ENCODE measurements at places on chromosomes 16 and 17.

DNA sequence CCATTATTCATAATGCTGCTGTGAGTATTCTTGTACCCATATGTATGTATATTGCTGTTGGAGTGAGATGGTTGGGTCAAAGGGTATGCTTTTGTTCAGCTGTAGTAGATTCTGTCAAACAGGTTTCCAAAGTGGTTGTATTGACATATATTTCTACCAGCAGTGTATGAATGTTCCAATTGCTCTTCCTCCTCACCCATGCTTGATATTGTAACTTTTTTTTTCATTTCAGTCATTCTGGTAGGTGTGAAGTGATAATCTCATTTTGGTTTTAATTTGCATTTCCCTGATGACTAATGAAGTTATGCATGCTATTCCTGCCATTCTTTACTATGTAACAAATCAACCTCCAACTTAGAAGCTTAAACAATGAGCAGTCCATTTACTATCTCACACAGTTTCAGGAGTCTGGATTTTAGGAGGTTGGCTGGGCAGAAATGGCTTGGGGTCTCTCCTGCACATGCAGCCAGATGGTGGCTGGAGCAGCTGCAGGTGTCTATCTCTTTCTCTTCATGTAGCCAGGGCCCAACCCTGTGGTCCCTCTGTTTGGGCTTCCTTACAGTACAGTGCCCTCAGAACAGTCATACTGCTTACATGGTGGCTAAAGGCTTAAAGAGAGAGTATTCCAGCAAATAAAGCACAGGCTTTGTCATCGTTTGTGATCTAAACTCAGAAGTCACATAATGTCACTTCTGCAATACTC lies 21.2 kb downstream of the ERAL1 start:
- DNase-seq: no peak

DNA sequence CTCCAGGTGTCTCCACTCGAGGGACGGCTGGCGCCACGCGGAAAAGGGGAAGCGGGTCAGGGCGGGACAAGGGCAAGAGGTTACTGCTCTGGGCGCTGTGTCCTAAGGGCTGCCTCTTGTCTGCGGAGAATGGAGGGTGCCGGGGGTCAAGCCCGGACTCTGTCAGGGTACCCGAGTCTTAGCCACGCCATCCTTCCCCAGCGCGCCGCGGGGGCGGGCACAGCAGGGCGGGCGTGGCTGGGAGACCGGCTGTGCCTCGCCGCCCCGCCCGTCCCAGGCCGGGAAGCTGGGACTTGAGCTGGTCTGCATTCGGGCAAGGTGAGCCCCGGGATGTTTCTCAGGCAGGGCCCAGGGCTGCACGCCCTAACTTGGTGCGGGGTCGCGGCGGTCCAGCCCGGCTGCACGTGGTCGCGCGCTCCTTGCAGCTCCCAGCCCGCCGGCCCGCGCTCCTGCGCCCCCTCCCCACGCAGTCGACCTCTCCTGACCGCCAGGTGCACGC lies 6.2 kb upstream of the ACTG1 start:
- no peak for DNase-seq

DNA sequence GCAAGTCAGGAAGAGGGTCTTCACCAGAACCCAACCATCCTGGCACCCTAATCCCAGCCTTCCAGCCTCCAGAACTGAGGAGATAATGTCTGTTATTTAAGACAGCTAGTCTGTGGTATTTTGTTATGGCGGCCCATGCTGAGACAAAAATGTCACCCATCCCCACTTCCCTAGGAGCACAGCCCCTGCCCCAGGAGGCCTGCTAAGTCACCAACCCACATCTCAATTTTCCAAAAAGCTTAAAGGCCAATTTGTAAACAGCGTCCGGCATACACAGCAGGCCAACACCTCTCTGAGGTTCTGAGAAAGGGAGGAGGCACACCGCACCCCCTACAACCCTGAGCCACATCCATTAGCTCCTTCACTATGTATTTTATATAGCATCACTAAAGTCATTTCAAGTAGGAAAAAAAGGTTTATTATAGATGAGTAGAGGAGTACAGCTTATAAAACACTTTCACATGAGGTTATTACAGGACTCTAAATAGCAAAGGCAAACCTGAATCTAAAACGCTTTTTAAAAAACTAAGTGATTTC lies 6.9 kb downstream of the TMEM170A start:
- no peak for DNase-seq

GRCh38 chr16:10617662-10618420 lies 37.4 kb upstream of the EMP2 start:
- DNase-seq: no peak

GRCh38 chr17:41864498-41864835 lies 756 bp downstream of the KLHL11 start:
- DNase-seq: no peak

DNA sequence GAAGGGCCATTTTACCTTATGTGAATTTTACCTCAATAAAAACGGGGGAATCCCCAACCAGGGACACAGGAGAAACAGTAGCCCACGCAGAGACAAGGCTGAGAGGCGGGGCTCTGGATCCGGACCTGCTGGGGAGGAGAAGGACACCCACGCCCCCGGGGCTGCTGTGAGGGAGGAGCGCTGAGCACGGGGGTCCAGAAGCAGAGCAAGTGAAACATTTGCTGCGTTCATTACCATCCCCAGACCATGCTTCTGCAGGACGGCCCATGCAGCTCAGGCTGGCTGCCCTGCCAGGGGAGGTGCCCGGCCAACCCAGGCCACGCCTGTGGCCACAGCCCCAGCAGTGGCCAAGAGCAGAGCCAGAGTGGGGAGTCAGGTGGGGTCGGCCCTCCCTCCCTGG lies 50.0 kb downstream of the KCNJ18 start:
- DNase-seq: no peak

GRCh38 chr16:86151239-86151851 lies 252.4 kb downstream of the IRF8 start:
- DNase-seq: no peak

GRCh38 chr17:82443465-82444283 lies 6.9 kb downstream of the CYBC1 start:
- no peak for DNase-seq

DNA sequence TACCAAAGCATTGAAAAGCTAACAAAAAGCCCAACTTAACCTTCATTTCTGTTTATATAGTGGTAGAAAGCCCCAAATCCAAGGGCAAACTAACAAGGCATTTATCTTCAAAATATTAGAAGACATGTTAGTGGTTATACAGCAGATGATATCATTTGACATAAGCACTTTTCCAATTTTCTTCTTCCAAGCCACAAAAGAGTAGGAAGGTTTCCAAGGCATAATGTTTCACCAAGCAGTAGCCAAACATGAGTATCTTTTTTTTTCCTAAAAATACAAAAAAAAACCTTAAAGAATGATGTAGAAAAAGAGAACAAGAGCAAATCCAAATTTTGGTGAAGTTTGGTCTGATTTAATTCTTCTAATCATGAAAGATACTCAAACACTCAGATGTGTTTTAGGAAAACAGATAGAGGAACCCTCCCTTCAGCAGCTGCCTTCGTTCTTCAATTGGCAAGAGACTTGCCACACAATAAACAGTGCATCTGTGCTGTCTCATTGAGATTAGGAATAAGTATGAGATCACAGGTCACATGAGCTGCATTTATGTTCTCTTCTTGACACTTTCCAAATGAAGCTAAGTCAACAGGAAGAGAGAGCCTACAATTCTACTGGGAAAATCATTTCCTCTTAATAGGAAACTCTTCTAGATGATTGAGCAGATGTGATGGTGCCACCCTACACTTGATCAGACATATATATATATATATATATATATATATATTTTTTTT lies 106.7 kb downstream of the TTC19 start:
- peak; percentile 35 for DNase-seq

GRCh38 chr16:31093132-31093703 lies 1.4 kb downstream of the VKORC1 start:
- no peak for DNase-seq

GRCh38 chr17:12547831-12548230 lies 117.9 kb upstream of the MYOCD start:
- DNase-seq: no peak

DNA sequence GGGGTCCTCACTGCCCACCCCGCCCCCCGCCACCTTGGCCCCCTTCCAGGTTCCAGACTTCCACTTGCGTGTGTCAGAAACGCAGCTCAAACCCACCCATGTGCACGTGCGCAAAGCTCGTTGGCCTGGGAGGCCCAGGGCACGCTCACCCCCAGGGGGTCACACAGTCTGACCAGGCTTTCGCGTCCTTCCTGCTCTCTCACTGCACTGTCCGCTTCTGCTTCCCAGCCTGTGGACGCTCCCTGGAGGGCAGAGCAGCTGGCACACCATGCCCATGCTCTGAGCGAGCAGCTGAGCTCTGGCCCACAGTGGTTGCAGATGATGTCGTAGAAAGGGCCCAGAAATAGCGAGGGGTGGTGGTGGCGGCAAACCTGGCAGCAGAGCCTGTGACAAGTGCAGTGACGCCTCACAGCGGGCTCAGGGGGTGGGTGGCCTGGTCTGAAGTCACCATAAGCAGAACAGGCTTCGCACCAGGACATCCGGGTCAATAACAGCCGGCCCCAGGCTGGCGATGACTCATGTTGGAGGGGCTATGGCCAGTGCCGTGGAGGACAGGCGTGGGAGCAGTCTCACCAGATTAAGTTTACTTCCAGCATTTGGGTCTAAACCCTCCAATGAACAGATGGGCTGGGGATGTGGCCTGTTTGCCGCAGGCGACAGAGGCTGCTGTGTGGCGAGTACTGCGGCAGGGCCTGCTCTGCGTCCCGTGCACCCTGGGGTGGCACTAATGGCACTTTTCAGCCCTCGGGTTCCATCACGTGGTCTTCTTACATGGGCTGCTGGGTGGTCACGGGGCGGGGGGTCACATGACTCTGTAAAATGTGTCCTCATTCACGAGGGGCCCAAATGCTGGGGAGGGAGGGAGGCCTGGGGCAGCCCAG lies 49.0 kb downstream of the NT5M start:
- no peak for DNase-seq

DNA sequence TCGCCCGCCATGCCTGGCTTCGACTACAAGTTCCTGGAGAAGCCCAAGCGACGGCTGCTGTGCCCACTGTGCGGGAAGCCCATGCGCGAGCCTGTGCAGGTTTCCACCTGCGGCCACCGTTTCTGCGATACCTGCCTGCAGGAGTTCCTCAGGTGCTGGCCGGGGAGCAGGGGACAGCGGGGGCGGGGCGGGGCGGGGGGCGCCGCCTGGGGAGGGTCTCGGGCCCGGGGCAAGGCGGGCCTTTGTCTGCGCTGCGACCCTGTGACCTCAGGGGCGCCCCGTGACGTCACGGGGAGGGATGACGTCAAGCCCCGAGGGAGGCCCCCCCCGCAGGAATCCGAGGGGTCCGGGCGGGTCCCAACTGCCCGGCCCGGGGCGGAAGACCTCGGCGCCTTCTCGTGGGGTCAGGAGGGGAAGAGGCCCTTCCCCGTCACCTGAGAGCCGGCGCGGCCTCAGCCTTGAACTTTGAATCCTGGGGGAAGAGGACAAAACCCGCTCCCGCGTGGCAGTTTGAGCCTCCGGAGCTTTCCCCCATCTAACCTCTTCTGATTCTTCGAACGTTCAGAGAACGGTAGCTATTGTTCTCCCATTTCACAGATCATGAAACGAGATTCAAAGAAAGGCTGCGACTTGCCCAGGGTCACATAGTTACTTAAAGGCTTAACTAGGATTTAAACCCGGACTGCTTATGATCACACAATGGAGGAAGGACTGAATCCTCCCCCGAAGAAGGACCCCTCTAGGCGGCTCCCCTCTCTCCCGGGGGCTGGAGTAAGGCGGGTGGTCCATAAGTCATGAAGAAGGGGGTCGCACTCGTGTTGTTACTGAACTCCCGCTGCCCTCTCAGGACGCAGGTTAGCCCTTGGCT lies 527 bp downstream of the TRAF4 start:
- peak; percentile 53 for DNase-seq

DNA sequence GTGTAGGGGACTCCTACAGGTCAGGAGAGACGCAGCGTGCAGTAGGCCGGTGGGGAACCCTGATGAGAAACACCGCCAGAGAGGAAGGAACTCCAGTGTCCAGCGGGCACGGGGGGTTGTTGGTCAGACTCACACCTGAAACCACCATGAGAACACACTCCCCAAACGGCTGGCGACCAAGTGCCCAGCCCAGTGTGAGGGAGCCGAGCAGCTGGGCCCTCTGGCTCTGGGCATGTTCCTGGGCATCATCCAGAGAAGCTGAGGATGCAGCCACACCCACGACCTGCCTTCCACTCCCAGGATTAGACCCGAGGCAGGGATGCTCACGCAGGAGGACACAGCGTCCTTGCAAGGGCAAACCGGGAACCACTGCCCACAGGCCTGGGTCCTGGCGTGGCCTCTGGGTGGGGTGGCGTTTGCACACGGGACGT lies 108.3 kb upstream of the ZNF750 start:
- no peak for DNase-seq

- DNase-seq: no peak
Observed at GRCh38 chr17:74082886-74083285, 120.6 kb upstream of the RPL38 start.

DNA sequence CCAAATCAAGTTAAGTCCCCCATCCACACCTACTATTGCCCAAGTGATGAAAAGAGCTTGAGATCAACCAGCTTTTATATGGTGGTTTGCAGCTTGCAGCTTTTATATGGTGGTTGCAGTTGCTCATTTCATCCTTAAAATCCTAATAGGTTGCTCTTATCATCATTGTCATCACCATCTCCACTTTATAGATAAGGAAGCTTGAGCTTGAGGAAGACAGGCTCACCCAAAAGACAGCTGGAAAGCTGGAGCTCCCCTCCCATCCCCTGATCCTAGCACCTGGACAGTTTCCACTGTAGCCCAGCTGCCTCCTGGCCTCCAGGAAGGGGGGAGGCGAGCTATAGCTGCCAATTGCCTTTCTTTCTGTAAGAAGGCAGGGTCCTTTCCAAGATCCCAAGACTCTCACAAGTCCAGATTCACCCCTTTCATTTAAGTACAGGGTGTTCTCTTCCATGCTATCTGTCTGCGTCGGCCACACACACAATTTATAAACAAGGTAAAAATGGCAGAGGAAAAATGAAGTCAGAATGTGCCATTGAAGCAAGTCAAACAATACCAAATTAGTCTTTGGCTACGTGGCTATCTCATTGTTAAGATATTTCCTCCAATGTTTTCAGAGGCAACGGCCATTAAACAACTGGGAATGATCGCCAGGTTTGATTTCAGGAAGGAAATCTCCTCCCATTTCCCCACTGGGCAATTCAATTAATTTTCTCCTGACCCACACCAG lies 63.3 kb downstream of the PECAM1 start:
- no peak for DNase-seq

DNA sequence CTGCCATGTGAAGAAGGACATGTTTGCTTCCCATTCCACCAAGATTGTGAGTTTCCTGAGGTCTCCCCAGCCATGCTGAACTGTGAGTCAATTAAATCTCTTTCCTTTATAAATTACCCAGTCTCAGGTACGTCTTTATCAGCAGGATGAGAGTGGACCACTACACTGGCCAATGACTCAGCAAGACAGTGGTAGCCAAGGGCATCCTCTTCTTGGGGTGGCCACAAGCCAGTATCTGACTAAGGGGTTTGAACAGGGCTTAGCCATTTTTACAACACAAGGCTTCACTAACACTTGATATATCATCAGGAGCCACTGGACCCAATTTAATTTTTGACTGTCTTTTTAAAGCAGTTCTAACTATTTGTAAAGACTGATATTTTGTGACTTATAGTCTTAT lies 21.1 kb upstream of the KRT24 start:
- DNase-seq: no peak
